ENCODE measurements at places on chromosomes 6 and 20.

- DNase-seq, result no peak
Measured at GRCh38 chr20:57678340-57678739, 31.5 kb downstream of the PMEPA1 start.

- no peak for DNase-seq
Measured at GRCh38 chr6:11497881-11498280, 39.7 kb upstream of the TMEM170B start.

DNA sequence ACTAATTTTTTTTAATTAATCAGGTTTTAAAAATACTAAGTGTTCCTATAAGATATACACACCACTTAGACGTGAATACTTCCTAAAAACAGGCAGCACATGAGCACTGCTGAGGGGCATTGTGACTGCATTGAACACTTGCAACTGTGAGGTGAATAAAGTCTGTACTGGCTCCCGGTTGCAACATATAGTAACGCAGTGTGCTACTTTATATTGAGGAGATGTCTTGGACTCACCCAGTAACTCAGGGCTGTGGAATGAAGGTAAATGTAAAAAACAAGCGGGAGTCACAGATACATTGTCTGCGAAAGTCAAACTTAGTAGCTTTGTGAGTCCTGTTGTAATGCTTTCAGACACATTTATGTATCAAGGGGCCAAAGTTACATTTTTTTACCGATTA is 17.0 kb upstream of the HLA-A start:
- no peak for DNase-seq

DNA sequence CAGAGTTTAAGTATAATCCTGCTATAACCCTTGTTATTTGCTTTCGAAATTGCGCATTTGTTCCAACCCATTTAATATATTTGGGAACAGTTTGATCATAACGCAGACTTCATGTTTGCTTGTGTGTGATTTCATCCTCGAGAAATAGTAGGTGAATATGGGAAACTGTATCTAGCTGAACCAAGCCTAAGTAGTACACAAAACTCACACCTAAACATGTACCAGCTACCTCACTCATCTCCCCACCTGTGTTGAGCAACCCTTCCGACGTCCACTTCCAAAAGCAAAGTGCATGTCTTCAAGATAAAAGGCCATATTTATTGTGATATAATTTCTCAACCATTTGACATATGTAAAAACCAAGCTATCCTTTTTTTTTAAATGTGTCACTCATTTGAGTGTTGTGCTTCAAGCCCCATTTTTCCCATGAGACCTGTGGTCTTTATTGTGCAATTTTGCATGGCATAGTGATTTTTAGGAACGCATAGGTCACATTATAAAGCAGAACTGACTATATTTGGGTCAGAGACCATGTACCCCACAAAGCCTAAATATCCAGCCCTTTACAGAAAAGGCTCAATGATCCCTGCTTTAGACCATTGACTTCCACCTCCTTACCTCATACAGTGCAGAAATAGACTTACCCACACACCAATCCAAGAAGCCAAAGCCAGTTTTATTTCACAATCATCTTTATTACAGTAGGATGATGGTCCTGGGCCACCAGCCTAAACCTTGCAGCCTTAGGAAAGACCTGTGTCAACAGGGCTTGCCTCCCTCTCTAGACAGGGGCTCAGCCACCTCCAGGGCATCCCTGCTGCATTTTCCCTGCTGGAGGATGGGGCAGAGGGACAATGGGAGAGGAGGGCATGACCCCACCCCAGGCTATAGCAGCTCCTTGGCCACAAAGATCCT is 7.1 kb downstream of the CCND3 start:
- DNase-seq, result no peak

DNA sequence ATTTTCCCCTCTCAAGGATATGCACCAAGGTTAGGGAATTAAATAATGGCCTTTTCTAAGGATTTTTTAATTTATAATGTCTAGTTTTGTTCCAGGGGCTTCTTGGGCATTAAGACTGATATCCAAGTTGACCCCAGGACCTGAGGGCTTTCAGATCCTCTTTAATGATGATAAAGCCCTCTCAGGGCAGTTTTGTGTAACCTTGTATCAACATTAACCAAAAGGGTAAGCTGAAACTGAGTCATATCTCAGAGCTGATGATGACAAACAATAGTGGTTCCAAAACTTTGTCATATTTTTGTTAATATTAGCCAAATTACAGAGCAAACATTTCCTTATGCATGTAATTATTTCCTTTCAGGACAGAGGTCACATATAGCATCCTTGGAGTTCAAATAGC is 309.4 kb upstream of the MAN1A1 start:
- DNase-seq, result no peak

GRCh38 chr6:6942831-6943230 is 164.9 kb upstream of the RREB1 start:
- no peak for DNase-seq

GRCh38 chr6:7939184-7939863 is 28.7 kb upstream of the TXNDC5 start:
- DNase-seq, result no peak

GRCh38 chr20:47216819-47217410 is 139.6 kb downstream of the ZMYND8 start:
- DNase-seq, result no peak

DNA sequence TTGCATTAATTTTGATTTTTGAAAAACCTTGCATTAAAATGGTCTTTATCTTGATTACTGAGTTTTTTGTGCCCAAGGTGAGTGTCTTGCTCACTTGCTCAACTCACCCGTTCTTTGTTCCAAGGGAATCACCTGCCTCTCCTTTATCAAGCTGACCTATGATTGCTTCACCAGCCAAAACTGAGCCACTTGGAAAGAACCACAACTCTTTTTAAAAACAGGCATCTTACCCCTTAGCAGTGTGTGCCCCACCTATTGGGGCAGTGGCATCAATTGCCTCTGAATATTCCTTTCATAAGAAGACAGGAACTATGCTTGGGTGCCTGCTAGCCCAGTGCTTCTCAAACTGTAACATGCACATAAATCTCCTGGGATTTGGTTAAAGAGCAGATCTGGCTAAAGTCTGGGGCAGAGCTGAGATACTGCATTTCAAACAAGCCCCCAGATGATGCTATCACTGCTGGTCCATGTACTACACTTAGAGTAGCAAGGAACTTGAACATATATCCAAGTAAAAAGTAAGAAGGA is 3.3 kb upstream of the STK38 start:
- DNase-seq, result no peak

GRCh38 chr20:32674362-32674789 is 635 bp upstream of the C20orf203 start:
- DNase-seq, result no peak

DNA sequence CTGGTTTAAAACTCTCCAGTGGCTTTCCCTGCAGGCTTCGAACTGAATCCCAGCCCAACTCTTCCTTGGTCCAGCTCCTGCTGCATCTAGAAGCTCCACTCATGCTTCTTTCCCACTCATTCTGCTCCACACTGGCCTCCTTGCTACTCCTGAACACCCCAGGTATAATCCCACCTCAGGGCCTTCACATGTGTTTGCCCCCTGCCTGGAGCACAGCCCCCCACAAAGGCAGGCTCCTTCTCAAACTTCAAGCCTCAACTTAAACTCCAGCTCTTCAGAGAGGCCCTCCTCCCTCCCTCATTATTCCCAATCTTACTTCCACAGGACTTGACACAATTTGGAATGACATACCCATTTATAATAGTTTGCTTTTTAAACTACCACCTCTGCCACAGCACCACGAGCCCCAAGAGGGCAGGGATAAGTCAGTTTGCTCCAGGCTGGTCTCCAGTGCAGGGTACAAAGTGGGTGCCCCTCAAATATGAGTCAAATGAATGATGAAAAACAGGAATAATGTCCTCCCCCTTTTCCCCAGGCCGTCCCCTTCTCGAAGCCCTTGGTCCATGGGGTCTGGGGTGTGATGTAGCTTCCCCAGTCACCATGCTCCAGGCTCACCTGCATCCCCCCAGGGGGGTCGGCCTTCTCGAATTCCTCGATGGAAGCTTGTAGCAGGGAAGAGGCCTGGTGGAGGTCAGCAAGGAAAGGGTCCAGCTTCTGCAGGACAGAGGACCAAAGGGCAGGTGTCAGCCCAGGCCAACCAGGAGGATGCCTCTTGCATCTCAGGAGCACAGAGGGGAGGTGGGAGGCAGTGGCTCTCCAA is 37.4 kb downstream of the KIAA1755 start:
- no peak for DNase-seq

DNA sequence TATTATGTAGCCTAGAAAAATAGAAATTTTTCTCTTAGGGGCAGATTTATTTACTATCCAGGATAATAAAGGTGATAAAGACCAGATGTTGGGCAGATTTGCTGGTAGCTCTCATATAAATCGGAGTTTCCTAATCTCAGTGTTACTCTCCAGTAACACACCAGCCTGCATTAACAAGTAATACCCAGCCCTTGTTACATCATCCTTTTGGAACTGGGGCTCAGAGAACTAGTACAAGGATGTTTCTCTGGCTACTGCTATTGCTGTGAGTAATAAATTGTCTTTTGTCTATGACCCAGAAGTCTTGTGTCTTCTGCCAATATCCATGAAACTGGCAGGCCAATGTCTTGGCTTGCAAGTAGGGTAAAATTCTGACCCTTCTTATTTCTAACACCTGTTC is 16.8 kb downstream of the TPD52L1 start:
- no peak for DNase-seq

GRCh38 chr6:77463308-77463860 is at the start of gene HTR1B:
TSS of gene HTR1B (minus strand) at chr6:77463491. CDS start at chr6:77463403, 88 bp downstream.
- DNase-seq, result no peak

DNA sequence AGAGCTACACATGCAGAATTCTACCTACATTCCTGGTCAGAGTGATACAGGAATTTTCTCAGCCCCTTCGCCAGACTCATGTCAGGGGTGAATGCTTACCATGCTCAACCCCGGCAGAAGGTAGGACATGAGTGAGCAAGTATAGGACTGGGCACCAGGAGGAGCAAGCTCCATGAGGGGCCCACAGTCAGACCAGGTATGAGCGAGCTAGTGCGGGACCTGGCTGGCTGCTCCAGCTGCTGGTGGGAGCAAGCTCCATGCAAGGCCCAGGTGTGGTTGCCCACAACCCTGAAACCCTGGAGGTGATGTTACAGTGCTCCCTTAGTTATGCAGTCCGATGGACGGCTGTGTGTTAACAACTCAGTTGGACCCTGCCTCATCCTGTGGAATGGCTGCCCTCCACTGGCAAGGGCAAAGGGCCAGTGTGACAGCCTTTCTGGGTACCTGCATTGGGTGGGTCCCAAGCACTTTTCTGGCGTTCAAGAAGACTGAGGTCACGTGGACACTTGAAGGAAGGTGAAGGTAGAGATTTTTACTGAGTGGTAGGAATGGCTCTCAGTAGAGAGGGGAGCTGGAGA is 503.5 kb upstream of the CITED2 start:
- DNase-seq, result no peak

- no peak for DNase-seq
Measured at GRCh38 chr6:160972111-160972510, 19.5 kb upstream of the MAP3K4 start.

DNA sequence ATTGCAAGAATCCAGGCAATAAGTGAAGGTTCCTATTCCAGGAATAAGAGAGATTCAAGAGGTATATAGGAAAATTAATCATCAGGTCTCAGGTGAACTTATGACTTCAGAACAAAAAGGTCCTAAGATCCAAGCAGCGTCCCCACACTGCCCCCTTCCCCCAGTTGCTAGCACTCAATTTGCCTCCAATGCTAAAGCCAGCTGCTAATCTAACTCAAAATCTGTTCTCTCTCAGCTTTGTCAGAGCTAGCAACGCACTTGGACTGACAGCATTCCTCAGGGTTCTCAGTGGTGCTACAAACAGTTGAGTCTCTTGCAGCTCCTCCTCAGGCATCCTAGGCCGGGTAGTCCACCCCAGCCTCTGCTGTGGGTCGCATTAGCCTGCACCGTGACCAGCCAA is 148.3 kb downstream of the RFX6 start:
- no peak for DNase-seq

DNA sequence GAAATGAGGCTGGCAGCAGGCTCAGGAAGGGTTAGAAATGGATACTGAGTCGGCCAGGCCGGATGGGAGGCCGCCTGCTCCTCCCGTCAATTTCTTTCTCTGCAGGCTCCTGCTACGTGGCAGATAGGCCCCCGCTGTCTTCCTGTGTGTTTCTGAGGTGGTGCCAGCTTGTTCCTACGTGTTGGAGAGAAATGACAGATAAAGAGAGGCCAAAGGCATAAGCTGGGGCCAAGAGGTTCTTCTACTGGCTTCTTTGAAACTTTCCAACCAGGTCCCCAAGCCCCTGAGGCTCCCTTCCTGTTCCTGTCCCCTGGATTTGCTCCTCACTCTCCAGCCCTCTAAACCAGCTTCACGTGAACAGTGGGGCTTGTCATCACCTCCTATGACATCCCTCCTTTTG is 76.8 kb downstream of the TCP11 start:
- no peak for DNase-seq

- no peak for DNase-seq
Measured at GRCh38 chr6:72683797-72684196, 61.9 kb downstream of the KCNQ5 start.

- no peak for DNase-seq
Measured at GRCh38 chr20:62156592-62157386, 13.2 kb downstream of the SS18L1 start.

- no peak for DNase-seq
Measured at GRCh38 chr6:13120483-13121482, 207.6 kb downstream of the TBC1D7 start.

DNA sequence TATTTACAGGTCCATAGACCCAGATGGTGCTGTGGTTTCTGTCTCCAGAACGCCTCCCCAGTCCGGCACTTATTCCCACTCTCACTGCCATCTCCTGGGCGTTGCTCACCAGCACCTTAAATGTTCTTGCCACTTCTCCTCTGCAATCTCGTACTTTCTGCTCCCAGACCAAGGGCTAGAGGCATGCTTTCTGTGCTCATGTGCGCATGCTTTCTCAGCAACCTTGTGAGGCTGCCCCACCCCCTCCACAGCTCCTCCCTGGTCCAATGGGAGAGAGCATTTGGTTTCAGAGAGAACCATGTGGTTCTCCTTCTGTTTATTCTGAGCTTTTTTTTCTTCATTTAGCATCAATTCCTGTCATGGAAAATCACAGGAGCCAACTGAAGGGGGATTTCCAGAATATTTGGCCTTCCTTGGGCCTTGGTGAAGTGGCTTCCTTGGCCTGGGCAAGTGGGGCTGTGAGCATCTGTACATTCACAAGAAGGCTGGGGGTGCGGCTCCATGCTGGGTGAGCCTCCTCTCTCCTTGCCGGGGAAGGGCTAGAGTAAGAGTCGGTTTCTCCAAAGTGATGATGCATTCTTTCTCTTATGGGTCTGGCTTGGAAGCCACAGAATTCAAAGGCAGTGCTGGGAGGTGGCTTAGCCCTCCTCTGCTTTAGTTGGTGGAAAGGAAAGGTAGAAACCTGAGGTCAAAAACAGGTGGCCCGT is 66.6 kb downstream of the PHACTR3 start:
- DNase-seq, result no peak

Data from cortex of kidney (tissue), 1 donor.